ENCODE measurements at places on chromosomes 1 and 21.

DNA sequence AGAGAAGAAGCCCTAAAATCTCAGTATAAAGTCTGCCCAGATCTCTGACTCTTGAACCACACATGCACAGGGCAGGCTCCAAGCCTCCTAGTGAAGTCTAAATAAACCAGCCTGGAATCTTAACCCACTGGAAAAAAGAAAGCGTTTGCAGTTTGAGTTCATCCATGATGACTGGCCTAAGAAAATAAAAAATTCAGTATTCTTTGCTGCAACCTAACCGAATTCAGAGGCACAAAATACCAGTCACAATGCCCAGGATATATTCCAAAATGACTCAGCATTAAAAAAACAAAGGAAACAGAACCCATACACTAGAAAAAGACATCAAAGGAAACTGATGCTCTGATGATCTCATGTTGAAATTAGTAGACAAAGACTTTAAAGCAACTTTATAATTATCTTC, 269.2 kb downstream of the SDCCAG8 start:
- no peak for DNase-seq

- no peak for DNase-seq
Observed at GRCh38 chr1:178021950-178022349, 52.1 kb upstream of the SEC16B start.

GRCh38 chr1:103489935-103490334, 35.6 kb upstream of the RNPC3 start:
- DNase-seq, result no peak

- DNase-seq, result no peak
Observed at GRCh38 chr1:202237052-202237451, 43.5 kb downstream of the LGR6 start.

GRCh38 chr1:231419738-231420298, 2.3 kb downstream of the EGLN1 start:
- DNase-seq, result no peak

DNA sequence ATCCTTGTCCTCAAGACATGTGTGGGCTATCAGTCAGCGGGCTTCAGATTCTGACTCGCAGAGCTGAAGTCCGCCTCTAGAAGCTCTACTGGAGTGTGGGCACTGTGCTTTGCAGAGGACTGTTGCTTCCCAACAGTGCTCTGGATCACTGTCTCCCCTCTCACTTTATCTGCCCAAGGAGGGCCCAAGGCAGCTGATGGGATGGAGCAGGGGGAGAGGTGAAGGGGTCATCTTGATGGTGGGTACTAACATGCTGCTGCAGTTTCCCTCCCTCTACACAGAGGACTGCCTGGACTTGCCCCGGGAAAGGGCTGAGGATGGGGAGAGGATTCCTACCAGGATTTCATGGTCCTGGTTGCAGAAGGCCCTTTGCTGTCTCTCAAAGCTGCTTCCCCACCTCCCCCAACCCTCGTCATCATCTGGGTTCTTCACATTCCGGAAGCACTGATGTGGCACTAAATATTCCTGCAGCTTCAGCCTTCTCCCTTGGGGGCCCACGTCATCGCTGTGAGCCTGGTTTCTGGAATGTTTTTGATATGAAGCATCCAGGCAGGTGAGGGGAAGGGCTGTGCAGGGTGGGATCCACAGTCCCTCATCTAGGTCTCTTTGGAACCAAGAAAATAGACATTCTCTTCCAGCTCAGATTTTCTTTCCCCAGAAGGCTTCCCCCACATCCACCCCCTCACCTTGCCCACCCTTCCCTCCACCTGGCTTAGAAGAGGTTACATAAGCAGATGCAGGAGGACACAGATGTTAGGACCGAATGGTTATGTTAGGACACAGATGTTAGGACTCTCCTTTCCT, 23.2 kb downstream of the NUAK2 start:
- DNase-seq, result no peak

DNA sequence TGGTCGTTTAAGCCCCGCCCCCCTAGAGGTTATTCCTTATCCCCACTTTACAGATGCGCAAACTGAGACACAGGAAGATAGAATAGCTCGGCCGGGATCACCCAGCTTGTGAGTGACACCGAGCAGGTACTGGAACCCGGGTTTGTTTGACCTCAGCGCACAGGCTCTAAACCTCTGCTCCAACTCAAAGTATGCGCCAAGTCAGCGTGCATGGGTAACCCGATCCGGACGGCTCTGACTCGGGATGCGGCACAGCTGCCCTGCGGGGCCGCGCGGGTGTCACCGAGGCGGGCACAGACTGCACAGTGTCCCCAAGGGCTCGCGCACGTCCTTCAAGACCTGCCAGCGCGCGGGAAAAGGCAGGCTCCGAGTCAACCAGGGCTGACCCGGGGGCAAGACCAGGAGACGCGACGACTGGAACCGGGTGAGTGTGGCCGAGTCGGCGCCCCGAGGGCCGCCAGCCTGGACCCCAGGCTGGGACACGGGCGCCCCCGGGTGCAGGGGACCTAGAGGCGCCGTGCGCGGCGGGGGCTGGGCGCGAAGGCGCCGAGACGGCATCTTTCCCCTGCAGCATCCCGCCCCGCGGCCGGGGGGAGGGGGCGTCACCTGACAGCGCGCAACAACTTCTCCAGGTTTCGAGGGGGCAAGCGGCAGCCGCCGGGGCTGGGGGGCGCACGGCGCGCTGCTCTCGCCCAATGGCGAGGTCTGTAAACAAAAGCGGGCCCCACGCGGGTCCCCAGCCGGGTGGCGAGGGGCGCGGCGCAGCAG, 101.9 kb upstream of the SOD1 start:
- no peak for DNase-seq

DNA sequence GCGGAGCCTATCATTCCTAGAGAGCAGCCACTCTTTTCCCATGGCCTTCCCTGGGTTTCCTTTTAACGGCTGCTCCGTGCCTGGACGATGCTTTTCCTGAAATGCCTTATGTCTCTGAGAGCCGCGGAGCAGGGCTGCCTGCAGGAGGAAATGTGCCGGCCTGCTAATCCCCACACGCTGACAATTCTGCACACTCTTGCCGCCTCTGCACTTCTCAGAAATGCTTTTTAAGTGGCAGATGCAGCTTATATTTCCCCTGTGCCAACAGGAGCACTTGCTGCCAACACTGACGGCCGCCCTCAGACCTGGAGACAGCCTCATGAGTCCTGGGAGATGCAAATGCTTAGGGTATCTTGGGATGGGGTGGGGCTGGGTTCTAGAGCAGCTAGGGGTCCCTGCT, 253.2 kb downstream of the GRIK3 start:
- no peak for DNase-seq

DNA sequence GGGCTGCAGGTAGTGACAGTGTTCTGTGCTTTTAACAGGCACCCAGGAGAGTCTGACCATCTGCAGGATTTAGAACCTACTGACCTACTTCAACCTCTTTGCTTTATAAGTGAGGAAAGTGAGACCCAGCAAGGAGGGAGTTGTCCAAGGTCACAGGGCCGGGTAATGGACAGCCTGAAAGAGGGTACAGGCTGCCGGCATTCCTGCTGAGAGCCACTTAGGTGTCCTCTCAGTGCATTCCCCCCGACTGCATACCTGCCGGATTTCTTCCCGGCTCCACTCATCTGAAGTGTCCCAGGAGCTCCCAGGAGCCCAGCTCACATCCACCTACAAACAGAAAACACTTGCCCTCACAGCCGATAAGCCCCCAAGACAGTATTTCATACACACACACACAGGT, 13.9 kb downstream of the PHLDA3 start:
- DNase-seq, result no peak

DNA sequence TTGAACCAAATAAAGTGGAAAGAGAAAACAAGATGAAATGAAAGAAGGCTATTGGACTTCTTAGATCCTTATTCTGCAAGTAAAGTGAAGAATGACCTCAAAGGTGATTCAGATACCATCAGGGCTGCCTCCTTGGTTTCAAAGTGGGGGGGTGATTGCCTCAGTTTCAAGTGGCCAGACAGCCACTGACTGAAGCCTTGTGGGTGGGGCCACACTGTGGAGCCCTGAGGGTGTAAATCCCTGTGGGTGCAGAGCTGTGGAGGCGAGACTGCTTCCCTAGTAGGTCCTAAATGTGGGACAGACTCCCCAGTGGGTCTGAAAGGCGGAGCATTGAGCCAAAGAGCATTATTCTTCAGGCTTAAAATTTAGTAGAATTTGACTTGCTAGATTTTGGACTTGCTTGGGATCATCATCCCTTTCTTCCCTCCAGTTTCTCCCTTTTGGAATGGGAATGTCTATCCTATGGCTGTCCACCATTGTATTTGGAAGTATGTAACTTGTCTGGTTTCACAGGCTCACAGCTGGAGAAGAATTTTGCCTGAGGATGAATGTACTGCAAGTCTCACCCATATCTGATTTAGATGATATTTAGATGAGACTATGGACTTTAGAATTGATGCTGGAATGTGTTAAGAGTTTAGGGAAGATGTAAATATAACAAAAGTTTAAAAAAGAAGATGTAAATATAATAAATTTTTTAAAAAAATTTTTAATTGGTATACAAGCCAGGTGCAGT, 71.6 kb upstream of the SOX13 start:
- DNase-seq, result no peak

DNA sequence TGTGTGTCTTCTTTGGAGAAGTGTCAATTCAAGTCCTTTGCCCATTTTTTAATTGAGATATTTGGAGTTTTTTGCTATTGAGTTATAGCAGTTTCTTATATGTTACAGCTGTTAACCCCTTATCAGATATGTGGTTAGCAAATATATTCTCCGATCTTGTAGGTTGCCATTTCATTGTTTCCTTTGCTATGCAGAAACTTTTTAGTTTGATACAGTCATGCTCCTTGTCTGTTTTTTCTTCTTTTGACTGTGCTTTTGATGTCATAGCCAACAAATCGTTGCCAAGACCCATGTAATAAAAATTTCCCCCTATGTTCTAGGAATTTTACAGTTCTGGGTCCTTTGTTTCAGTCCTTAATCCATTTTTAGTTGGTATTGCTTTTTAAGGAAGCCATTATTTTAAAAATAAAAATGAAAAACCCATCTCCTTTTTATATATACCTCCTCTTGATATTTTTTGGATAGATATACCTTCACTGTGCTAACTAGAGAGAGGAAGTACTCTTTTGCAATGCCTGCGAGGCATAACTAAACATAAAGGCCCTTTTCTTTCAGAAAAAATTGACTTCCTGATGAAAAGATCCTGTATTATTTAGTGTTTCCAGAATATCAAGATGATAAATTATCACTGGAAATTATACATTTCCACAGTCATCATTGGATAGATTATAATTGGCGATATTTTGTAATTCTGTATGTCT, 127.8 kb downstream of the HS2ST1 start:
- DNase-seq, result no peak

GRCh38 chr1:229445828-229446227, 11.9 kb upstream of the ACTA1 start:
- DNase-seq, result no peak

GRCh38 chr21:16423921-16424320, 694.1 kb downstream of the USP25 start:
- DNase-seq, result no peak

DNA sequence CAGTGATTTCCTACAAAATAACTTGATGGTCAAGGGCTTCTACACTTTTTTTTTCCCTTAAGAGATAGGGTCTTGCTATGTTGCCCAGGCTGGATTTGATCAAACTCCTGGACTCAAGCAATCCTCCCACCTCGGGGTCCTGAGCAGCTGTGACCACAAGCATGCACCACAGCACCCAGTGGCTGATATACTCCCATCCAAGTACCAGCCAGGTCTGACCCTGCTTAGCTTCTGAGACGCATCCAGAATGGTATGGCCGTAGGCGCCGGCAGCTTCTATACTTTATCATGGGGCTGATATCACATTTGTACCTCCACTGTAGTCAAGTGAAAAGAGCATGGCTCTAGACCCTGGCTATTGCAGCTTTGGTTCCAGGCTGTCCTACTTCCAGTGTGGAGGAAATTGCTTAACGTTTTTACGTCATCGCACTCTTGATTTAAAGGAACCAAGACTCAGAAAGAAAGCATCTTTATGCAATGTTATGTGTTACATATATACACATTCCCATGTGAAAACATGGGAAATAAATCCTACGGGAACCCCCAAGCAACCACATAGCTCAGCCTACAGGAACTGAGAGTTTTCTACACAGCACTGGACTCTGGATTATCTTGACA, 39.5 kb downstream of the PDPN start:
- no peak for DNase-seq

DNA sequence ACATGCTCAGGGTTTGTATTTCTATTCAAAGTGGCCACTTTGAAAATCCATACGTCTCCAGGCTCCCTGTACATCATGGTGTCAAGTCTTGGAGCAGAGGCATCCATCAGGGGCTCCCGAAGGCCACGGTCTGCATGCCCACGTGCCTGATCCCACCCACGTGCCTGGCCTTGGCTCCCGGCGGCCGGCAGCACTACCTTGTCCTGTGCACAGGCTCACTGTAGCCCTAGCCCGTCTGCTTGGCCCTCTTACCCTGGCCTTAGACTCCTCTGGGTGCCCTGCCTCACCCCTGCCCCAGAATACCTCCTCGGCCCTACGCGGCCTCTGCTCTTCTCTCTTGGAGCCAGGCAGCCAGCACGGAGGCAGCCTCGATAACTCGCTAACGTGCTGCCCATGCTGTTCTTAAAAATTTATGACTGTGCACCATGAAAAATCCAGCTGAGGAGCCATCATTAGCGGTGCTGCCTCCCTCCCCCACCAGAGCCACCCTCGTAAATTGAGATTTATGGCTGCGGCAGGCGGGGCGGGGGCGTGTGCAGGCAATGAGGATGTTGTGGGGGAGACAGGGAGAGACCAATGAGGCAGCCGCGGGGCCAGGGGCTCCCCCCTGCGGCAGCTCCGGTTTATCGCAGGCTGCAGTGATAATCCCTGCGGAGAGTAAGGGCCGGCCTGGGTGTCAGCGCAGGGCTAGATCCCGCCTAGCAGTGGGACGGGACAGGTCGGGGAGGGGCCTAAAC, 24.6 kb downstream of the DMAP1 start:
- DNase-seq, result no peak

DNA sequence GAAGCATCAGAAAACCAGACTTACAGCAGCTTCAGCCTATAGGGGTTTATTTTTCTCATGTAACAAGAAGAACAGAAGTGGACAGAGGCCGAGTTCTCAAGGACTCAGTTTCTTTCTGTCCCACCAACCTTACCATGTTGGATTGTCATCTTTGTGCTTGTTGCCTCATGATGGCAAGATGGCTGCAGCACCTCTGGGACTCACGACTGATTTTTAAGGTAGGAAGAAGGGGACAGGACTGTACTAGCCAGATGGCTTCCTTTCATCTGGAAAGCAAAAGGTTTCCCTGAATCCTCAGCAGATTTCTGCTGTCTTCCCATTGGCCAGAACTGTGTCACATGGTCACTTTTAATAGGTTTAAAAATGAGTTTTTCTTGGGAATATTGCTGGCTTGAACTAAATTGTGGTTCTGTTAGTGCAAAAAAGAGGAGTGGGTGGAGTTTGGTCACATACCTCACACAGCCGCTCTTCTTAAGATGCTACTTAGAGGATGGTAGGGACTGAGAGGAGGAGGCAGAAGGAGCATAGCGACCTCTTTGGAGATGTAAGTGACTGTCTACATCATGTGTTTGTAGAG, 48.1 kb upstream of the ENAH start:
- no peak for DNase-seq

GRCh38 chr1:213154056-213154685, 103.1 kb downstream of the RPS6KC1 start:
- no peak for DNase-seq

DNA sequence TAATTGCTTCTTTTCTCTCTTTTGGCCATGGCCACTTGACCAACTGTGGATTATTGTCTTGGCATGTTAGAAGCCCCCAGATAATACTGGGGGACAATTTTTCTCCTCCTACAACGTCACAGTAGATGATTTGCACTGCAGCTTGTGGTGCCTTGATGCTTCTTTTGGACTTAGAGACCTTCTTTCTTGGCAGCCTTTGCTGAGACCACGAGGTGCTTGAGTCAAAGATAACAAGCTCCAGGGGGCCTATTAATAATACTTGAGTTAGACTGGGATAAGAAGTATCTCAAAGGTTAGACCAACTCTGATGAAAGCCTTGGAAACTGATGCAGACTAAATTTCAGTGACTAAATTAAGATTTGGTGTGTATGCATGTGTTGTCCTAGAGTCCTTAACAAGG, 3.2 kb downstream of the PPP1R12B start:
- DNase-seq, result no peak

Data from stimulated activated CD8-positive, alpha-beta memory T cell treated with anti-CD3 and anti-CD28 coated beads, Interleukin-7, amount 100 ng/mL, for 1 hour (primary cell).